ENCODE measurements at places on chromosomes 4 and X.

GRCh38 chr4:2832309-2832980, 11.2 kb upstream of the ADD1 start:
- no peak for DNase-seq

DNA sequence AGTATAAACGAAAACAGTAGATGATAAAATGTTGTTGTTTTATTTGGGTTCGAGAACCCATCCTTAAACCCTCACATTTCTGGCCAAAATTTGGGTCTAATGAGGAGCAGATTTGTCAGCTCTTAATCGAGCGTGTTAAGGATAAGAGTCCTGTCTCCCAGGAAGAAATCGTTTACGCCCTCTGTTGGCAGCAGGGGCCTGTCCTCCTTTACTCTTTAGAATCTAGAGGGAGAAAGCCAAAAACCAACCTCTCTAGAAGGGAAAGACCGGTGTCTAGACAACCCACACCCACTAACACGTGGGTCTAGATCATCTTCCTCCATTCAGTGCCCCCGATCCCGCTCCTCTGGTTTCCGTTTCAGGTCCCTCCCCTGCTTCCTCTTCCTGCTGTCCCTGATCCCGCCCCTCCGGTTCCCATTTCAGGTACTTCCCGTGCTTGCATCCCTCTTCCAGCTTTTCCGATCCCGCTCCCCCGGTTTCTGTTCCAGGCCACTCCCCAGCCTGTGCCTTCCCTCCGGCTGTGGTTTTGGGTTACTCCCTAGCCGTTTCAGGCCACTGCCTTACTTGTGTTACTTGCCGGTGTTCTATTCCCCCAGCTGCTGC, 339.1 kb downstream of the PAPSS1 start:
- no peak for DNase-seq

- DNase-seq = peak; percentile 54
Observed at GRCh38 chr4:83644677-83645659, 109.1 kb downstream of the GPAT3 start.

DNA sequence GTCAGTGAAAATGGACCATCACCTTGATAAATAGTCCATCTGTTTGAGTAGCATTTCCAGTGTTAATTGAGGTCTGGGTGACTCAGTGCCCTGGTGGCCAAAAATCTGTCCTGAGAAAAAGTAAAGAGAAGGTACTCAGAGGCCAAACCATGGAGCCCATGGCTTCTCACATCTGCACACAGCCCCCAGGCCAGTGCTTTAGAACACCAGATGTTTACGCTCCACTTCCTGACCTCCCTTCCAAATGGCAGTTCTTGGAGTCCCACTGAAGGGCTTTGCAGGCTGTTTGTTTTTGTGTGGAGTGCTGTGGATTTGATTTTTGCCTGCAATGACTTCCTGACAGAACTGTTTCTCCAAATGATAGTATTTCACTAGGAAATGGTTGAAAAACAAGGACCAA, 60.2 kb upstream of the GPC4 start:
- no peak for DNase-seq

- DNase-seq = no peak
Observed at GRCh38 chr4:87118826-87119225, 101.6 kb downstream of the KLHL8 start.

DNA sequence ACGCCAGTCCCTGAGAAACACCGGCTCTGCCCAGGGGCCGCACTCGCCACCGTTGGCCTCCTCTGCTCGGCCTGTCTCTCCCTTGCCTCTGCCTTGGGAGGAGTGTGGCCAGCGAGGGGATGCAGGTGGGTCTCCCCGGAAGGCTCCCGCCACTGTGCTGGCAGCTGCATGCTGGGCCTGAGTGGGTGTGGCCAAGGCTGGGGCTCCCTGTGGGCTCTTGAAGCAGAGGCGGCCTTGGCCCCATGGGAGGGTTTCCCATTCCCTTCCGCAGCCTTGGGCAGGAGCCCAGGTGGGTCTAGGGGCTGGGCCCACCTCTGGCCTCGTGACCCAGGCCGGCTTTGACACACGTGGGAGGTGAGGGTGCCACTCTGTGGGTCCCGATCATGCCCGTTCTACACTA, 19.1 kb downstream of the FGFRL1 start:
- DNase-seq = no peak

GRCh38 chr4:37124800-37125199, 119.7 kb upstream of the NWD2 start:
- no peak for DNase-seq

DNA sequence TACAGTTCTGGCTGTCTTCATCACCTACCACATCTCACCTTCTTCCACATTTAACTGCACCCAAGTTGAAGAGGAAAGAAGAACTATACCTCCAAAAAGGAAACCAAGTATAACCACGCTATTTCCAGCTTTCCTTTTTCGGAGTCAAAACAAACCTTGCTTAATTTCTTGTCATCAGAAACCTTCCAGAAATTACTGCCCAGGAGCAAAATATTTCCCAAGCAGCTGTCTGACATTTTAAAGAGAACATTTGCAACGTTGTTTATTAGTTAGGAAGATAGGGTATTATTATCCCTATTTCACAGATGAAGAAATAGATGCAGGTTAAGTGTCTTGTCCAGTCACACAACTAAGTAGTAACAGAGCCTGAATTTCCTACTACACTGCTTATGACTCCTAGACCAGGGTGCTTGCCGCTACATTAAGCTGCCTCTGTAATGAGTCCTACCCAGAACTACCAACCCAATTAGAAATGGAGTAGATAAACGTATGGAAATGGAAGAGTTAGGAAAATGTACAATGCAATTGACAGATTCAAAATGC, 2.2 kb upstream of the ACSL4 start:
- no peak for DNase-seq

- DNase-seq = no peak
Observed at GRCh38 chr4:98780926-98781325, 122.5 kb upstream of the TSPAN5 start.

DNA sequence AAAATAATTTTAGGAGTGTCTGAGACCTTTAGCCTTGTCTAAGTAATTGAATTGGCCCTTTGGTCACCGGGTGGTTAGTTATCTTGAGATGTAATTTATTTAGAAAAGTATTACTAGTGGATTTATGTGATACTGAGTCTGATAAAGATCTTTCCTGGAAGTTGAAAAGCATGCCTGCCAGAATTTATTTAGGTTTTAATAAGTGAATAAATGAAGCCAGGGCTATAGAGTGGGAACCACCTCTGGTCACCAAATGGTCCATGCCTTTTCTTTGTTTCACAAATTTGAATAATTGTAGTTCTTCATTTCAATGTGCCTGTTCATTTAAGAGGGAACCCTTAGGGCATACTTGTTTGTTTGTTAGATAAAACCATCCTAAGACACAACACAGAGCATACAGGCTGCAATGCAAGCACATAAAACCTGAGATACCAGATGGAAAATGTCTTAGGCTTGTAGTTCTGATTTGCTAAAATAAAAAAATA, 627.8 kb downstream of the ADGRL3 start:
- DNase-seq = no peak

GRCh38 chr4:6183740-6184139, 16.6 kb downstream of the JAKMIP1 start:
- no peak for DNase-seq

GRCh38 chr4:183558873-183559272, 54.0 kb downstream of the ING2 start:
- DNase-seq = no peak

- no peak for DNase-seq
Observed at GRCh38 chr4:143711543-143712154, 11.2 kb upstream of the FREM3 start.

GRCh38 chr4:77050962-77051361, 24.8 kb downstream of the CCNI start:
- no peak for DNase-seq

- DNase-seq = no peak
Observed at GRCh38 chr4:6350646-6351045, 81.0 kb downstream of the WFS1 start.
